ENCODE measurements at places on chromosomes 7 and 10.
A peak's percentile ranks its signal among the peaks of the same experiment; 100 is the strongest.

DNA sequence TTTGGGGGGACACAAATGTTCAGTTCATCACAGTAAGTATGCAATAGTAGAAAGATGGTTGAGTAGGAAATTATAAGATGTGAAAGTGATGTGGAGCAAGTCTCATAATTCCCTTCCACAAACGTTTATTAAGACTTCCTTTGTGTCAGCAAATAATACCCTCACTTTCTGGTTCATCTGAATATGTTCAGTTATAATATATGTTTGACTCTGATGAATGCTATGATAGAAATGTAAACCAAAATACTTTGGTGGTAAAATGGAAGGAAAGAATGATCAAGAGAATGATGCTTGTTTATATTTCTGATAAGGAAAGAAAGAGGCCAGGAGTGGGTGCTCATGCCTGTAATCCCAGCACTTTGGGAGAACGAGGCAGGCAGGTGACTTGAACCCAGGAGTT is 111.7 kb upstream of the PLXDC2 start:
- DNase-seq: no peak

DNA sequence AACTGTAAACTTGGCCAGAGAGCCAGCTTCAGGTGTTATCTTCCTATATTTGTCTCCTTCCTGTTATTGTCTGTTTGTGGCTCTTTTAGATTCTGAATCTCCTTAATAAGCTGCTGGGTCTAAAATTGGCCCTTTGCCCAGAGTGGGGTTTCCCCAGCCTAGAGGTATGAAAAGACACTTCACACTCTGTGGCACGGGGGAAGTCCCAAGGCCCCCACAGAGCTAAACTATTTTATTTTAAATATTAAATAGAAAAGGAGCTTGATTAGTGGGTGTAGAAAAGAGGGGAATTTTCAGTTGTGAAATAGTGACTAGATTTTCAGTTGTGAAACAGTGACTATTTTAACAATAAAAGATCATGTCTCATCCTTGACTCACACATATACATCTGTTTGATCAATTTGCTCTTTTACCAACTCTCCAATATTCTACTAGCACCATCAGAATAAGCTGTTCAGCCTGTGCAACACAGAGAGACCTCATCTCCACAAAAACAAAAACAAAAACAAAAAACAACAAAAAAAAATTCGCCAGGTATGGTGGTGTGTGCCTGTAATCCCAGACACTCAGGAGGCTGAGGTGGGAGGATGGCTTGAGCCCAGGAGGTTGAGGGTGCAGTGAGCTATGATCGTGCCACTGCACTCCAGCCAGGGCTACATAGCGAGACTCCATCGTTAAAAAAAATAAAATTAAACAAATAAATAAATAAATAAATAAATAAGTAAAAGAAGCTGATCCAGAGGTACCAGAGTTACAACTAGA is 24.9 kb upstream of the ADO start:
- DNase-seq: peak; percentile 76

DNA sequence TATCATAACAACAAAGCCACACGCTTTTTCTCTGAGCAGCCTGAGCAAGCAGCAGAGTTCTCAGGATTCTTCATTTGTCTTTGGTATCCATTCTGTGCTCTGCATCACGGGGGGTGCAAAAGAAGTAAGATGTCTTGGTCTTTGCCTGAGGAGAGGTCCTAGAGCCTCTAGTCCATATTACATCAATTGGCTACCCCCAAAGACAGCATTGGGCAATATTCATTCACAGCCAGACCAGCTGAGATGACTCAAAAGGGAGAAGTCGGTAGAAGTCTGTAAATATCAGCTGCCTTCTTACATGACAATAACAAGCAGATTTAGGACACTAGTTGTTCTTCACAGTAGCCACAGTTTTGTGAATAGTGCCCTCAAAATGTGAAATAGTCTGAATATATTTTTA is 66.6 kb downstream of the FZD1 start:
- no peak for DNase-seq

DNA sequence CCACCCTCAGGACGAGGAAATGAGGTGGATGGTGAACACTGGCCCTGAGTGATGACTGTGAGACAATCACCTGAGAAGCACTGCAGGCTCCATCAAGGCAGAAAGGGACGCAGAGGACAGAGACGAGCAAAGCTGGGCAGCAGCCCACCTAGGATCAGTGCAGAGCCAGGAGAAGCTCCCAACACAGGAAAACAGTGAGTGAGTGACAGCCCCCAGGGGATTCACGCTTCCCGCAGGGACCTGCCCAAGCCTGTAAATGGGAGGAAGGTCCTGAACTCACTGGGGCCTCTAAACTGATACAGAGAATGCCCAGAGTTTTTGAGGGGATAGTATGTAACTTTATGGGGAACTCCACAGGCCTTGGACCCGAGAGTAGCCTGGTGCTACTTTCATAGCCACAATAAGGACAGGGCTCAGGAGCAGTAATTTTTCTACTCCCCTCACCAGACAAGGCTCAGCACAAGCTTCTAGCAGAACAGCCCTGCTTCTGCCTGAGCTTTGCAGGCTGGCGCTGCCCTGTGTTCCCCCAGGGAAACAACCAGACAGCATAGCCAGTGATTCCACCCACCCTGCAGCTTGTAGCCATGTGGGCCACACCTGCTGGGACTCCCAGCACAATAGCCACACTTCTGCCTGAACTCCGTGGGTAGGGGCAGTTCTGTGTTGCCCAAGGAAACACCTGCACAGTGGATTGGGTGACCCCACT is 708.4 kb downstream of the POM121L12 start:
- no peak for DNase-seq

- DNase-seq: no peak
Measured at GRCh38 chr10:121822180-121822579, 105.7 kb downstream of the ATE1 start.

DNA sequence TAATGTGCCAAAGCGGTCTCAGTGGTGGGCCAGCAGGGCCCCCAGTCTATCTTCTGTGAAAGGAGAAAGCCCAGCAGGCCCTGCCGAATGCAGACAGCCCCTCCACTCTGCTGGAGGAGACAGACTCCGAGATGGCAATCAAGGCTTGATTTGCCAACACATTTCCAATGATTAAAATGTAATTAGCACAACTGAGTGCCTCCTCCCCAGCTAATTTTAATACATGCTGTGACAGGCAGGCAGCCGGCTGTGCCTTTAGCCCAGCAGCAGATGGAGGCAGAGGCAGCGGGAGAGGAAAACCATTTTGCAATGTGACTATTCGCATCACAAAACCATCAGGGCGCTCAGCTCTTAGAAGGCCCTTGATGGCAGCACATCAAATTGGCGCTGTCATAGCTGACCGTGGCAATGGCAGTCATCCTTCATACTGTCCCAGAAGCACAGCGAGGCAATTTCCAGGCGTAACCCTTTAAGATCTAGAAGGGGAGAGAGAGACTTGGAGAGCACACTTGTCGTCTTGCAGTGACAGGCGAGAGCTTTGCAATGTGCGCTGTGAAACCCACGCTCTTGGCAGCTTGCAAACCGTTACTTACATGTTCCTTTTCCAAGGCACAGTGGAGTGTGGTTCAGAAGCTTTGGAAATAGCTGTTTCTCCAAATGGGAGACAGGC is 714.8 kb upstream of the GALNT17 start:
- DNase-seq: no peak

DNA sequence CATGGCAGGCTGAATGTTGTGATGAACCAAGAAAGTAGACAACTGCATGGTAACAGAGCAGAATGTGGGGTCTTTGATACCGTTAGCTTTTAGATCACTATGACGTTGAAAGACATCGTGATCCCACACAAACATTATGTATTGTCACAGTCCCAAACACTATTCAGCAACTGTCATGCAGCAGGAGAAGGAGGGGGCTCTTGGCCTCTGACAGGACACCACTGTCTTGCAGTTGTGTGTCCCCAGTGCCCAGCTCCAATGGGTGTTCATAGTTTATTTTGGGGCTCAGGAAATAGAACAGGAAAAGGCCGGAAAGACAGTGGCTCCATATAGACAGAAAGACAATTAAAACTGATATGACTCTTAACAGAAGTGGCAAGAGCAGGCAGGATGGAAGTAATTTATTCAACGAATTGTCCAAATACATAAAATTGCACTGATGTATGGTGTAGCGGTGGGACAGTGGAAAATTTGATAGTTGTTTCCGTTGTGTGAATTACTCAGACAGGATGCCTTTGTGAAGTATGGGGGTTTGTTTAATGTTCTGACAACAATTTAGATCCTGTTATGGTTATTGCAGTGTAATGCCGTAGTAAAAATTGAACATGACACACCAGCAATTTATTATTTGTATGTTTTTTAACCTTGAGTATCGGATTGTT is 292.0 kb downstream of the LRMDA start:
- no peak for DNase-seq

GRCh38 chr10:102718220-102718619 is 3.8 kb downstream of the SFXN2 start:
- no peak for DNase-seq

GRCh38 chr7:116152276-116152675 is 58.1 kb upstream of the TES start:
- no peak for DNase-seq

DNA sequence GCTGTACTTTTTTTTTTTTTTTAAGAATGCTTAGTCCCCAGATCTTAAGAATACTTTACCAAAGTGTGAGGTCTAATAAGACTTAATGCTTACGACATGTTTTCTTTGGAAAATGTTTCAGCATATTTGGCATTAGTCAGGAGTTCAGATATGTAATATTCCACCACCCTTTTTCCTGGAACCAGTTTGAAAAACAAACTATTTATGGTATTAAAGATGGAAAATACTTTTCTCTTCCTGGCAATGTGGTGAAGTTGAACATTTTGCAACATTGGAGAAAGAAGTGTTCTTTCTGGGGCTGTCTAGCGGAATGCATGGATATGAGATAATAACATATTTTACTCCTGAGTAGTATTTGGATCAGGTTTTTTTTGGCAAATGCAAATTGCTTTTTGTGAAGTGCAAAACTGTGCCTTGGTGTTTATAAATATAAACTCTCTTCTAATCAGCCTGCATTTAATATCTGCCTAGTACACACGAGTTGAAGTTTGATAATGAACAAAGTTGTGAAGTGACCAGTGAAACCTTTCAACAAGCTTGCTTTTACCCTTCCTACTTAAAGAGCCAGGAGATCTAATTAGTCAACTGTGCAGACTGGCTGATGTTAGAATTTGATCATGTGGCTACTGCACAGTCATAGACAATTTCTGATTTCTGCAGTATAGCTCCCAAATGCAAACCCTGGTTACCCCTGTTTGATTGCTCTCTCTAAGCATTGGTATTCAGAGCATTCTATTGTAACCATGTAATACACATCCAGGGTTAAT is 20.9 kb downstream of the MAP3K8 start:
- DNase-seq: no peak

- no peak for DNase-seq
Measured at GRCh38 chr10:88689366-88689765, 16.7 kb upstream of the LIPK start.

GRCh38 chr7:152544481-152544927 is 108.7 kb upstream of the KMT2C start:
- DNase-seq: no peak

- no peak for DNase-seq
Measured at GRCh38 chr7:101021703-101022102, 1.8 kb downstream of the MUC17 start.

DNA sequence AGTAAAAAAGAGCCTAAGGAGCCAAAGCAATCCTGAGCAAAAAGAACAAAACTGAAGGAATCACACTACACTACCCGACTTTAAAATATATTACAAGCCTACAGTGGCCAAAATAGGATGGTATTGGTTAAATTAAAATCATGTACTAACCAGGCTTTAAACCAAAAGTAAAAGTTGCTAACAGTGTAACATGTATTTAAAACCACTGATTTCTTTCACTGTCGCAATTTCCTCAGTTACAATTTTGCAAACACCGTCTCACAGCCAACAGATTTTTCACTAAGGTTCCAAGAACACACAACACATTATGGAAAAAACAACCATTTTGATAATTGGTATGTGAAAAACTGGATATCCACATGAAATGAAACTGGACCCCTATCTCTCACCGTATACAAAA is 74.0 kb downstream of the JMJD1C start:
- no peak for DNase-seq

DNA sequence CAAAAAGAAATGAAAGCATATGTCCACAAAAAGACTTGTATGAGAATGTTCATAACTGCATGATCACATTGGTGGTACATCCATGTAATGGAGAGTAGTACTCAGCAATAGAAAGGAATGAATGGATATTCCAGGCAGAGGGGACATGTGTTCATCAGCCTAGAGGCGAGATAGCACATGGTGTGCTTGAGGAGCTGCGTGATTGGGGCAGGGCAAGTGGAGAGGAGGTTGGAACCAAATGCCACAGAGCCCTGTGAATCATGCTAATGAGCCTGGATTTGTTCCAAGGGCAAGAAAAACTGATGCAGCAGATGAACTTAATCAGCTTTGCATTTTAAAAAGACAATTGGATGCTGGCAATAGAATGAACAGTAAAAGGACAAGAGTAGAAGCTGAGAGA is 73.3 kb downstream of the C10orf90 start:
- no peak for DNase-seq

DNA sequence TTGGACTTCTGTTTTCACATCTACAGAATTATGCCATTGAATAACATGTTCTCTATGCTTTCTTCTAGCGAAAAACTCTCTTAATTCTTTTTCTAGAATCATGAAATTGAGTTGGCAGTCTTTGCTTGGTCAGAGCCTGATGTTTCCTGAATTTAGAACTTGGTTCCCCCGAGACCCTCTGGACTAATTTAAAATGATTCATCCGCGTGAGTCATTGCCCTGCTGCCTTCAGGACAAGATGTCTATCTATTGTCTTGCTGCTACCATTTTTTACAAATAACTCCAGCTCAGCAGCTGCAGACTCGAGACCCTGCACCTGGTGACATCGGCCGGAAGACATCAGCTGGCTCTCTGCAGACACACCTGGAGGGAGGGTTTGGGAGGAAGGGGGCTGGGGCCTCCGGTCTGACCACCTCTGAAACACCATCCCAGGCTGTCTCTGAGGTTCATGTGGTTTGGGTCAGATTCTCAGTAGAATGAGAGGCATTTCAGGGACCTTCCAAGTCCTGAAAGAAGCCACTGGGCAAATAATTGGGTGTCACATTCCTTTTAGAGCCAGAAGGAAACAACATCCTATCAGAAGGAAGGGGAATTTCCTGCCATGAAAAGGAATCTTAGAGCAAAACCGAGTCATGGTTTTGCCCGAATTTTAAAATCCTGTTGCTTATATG is 20.9 kb upstream of the KLF6 start:
- DNase-seq: no peak

- DNase-seq: no peak
Measured at GRCh38 chr7:19030281-19030680, 87.2 kb downstream of the TWIST1 start.

DNA sequence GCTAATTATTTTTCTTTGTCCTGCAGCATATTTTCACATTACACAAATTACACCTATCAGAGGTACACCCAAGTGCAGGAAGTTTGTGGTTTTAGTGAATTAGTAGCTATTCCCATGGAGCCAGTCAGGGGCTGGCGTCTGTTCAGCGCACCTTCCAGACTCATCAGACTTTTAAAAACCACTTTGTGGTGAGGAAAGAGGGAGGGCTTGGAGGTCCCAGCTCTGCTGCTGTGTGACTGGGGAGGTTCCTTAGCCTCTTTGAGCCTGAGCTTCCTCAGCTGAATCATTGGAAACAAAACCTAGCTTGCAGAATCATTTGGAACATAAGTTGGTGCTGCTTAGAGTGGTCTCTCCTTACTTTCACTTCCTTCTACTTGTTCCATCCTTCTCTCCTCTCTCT is 175.4 kb downstream of the SORCS3 start:
- no peak for DNase-seq
